ENCODE measurements at places on chromosomes 16 and 17.

DNA sequence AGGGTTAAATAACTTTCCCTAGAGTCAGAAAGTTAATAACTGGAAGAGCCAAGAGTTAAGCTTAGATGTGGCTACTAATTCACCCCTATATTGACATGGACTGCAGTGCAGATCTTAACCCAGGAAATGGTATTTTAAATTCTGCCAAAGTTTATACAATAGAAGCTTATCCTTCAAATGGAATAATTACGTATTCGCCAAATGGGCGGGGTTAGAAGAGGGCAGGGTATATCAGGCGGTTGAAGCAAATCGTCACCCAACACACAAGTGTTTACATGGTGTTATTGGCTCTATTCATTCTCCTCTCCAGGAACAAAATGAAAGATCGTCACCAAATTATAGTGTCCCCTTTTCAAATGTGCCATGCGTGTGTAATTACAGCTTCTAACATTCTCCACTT, 182.7 kb downstream of the PRKCB start:
- no peak for DNase-seq

DNA sequence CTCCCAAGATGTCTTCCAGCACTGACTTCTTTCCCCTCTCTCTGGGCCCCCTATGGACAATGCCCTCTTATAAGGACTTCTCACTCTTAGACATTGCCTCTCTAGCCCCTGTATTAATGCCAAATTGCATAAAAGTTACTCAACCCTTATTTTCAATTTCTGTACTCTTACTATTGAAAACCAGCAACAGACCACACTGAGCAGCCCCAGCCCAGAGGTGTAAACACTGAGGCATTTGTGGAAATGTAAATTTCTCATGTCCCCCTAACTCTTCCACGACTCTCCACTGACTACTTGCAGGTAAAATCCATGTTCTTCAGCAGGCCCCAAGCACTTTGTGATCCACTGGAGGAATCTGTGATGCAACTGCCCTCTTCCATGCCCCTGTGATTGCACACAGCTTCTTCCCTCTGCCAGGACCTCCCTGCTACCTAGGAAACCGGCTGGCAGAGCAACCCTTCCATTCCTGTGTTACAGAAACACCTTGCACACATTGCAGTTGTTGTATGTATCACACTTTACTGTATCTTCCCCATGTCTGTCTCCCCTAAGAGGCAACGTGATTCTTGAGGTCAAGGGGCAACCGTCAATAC, 4.4 kb downstream of the N4BP1 start:
- no peak for DNase-seq

- no peak for DNase-seq
Measured at GRCh38 chr16:47638175-47638574, 177.0 kb downstream of the PHKB start.

DNA sequence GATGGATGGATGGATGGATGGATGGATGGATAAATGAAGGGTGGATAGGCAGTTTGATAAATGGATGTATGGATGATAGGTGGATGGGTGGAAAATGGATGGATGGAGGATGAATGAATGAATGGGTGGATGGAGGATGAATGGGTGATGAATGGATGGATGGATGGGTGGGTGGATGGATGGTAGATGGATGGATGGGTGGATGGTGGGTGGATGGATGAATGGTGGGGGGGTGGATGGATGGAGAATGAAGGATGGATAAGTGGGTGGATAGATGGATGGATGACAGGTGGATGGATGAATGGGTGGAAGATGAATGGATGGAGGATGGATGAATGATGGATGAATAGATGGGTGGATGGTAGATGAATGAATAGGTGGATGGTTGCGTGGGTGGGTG, 70.1 kb upstream of the BCO1 start:
- DNase-seq = no peak

GRCh38 chr16:672371-672770, 3.1 kb upstream of the RHBDL1 start:
- no peak for DNase-seq

DNA sequence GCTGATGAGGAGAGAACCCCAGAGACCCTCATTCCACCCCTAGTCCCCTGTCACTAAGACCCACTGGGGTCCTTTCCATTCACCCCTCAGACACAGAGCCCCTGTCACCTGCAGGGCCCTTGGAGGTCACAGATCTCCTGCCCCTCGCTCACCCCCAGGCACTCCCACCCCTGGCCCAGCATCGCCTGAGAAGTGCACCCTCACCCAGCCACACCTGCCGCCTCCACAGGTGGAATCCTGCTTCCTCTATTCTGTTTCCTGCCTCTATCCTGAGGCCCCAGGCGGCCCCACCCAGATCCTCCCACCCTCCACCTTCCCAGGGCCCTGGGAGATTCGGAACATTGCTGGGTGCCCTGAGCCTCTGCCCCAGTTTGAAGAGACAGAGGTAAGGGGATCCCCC, 13.8 kb upstream of the KRT17 start:
- DNase-seq = no peak

- no peak for DNase-seq
Measured at GRCh38 chr17:14301279-14302090, 604 bp downstream of the HS3ST3B1 start.

DNA sequence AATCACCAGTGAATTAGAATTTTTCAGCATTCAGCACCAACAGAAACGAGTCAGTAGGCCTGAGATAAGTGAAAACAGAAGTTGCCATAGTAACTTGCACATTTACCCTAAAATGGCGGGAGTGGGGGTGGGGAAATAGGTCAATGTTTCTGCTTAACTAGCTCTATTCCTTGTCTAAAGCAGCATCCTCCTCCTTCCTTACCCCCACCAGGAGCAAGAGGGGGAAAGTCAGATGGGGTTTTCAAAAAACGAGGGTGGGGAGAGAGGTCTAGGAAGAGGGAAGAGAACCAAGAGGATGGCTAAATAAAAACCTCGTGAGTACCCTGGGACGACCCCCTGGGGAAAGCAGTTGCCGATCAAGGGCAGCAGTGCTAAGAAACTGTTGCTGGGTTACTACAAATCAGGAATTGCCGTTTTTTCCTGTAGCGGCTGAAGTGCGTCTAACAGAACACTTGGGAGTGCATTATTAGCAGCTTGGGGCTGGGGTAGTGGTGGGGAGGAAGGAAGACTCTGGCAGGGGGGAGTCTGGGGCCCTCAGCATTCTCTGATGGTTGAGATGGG, 34.4 kb upstream of the MNT start:
- no peak for DNase-seq

All from GM12891 (cell line).